ENCODE measurements at places on chromosomes 7 and 10.
A peak's percentile ranks its signal among the peaks of the same experiment; 100 is the strongest.

DNA sequence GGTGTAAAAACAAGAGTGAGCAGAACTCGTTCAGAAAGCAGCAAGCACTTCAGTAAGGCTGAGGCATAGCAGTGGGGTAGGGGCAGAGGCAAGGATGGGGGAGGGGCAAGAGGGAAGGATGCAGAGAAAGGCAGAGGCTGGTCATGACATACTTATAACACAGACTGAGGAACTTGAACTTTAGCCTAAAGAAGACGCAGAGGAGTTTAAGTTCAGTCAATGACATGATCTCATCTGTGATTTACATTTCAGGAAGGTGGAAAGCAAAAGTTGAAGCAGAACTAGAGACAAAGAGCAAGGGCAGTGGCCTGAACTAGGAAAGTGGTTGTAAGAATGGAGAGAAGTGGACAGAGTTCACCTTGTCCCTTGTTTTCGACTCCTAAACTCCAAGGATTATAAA lies 15.8 kb downstream of the MACC1 start:
- no peak for DNase-seq

- DNase-seq: no peak
Measured at GRCh38 chr7:127876393-127876792, 154.8 kb downstream of the LRRC4 start.

DNA sequence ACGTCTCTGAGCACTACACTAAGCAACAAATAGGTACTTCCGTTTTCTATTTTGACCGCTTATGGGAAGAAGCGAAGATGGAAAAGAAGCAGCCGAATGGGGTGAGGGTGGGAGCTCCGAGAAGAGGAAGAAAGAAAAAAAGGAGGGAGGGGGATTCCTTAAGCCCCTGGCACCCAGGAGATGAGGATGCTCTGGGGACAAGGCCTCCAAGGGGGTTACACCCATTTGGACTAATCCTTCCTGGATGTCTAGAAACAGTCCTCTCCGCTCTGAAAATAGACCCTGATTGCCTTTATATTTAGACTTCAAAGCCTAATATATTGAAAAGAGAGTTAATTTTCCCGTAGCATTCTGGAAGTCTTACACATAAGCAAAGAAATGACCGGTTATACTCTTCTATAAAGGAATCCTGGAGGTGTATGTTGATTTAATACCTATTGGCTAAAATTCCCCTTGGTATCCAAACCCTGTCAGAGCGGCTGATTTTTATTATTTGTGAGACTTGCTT lies 676 bp upstream of the HTR7 start:
- DNase-seq: no peak

- no peak for DNase-seq
Measured at GRCh38 chr7:66167773-66168387, 37.3 kb upstream of the TPST1 start.

DNA sequence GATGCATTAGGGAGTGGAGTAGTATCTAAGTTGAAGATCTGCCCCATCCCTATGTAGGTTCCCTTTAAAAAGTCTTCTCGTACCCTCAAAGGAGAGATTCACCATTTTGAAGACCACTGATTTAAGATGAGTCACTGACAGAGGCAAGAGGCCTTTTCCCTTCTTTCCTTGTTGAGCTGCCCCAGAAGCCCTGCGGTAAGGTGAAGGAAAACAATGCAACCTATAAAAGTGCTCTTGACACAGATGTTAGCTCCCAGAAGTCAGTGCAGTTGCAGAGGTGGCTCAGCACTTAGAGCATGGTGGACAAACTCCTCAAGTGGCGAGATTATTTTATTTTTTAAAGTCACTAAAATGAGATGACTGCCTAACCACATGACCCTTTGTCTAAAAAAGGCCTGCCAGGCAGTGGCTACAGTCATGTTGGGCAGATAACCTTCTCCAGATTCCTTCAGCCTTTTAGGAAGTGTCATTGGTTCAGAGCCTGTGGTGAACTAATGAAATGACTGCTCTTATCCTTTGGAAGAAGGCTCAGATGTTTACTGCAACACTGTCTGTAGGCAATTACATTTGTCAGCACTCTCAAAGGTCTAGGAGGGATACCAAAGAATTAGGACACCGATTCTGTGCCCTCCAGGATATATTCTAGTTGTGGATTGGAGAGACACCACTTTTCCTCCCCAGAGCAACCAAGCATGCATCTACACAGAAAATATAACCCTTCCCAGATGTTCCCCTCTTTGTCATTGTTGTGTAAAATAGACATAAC lies 88.7 kb downstream of the ARID5B start:
- no peak for DNase-seq

DNA sequence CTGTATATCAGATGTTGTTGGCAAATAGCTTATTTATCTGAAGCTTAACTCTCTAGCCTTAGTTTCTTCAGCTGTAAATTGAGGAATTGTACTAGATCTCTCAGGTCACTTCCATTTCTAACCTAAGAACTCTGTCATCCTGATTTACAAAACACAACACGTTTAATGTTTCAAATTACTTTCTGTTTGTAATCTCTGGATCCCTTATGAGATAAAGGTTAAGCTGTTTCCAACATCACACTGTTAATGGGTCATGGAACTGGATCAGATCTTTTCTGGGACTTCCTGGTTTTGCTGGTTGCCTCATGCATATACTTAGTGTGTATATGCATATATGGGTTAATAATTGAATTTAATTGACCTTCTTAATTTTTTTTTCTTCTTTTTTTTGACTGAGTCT lies 9.9 kb downstream of the SAMD8 start:
- DNase-seq: no peak

DNA sequence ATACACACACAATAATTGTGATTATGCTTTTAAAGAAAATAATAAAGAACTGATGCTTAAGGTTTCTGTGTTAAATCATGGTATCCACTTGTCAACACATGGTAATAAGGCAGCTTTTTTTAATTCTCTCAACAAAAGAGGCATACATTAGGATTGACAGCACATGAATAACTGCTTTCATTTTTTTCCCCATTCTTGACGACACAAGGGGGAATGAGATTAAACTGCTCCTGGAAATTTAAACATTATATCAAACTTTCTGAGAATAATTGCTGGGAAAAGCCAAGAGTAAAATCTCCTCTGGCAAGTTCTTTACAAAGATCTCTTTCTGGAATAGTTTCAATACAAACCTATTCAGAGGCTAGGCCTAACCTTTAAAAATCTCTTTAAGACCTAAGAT lies 99.0 kb upstream of the GPR22 start:
- DNase-seq: no peak

DNA sequence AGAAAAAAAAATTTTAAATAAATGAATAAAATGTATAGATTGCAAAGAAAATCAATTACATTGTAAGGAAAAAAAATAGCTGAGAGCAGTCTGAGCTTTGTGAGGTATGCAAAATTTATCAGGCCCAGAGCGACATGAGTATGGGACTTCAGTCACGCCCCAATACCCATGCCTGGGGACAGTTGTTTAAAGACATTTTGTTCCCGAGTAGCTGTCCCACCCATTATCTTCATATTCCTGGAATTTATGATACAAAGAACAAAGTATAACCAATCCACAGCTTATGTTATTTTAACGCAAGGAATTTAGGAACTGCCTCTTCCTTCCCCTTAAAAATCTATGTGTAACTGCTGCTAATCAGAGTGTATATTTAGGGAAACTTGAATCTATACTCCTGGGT lies 1.6 kb upstream of the PON2 start:
- no peak for DNase-seq

DNA sequence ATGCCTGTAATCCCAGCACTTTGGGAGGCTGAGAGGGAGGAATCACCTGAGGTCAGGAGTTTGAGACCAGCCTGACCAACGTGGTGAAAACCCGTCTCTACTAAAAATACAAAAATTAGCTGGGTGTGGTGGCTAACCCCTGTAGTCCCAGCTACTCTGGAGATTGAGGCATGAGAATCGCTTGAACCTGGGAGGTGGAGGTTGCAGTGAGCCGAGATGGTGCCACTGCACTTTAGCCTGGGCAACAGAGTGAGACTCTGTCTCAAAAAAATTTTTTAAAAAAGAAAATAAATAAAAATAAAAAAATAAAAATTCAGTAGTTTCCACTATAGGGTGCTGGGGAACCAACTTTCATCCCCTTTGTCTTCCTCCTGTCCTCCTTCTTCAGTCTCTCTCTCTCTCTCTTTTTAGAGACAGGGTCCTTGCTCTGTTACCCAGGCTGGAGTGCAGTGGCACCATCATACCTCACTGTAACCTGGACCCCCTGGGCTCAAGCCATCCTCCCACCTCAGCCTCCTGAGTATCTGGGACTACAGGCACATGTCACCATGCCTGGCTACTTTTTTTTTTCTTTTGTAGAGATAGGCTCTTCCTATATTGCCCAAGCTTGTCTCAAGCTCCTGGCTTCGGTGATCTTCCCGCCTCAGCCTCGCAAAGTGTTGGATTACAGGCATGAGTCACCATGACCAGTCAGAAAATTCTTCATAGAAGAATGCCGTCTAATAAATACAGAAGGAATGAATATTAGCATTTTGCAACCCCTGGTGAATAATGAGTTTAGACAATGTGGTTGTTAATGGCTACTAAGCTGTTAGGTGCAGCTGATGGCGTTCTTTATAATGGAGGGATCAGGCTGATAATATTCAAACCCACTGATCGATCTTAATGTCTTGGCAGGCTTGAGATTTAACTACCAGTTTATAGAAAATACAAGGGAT lies 20.6 kb downstream of the RBM20 start:
- DNase-seq: no peak

- no peak for DNase-seq
Measured at GRCh38 chr7:140047197-140047596, 15.6 kb downstream of the PARP12 start.

- peak; percentile 43 for DNase-seq
Measured at GRCh38 chr10:133258818-133259601, 17.7 kb downstream of the ADAM8 start.

DNA sequence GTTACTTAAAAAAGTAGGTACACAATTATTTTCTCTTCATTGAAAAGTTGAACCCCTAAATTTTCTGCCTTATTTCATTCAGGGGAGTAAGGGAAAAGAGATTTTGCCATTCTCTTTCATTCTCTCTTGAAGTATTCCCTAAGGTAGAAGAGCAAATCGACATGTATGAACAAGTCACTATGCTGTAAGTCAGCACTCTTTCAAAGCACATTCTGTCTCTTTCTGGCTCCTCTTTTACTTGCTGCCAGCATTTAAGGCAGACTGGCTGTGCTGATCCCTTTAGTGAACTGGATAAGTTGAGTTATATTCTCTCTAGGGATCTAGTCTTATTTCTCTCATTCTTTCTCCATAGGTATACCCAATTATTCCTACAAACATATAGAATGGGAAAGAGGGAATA lies 222.3 kb upstream of the ZWINT start:
- no peak for DNase-seq

GRCh38 chr7:87361320-87361719 lies 15.9 kb downstream of the CROT start:
- no peak for DNase-seq

DNA sequence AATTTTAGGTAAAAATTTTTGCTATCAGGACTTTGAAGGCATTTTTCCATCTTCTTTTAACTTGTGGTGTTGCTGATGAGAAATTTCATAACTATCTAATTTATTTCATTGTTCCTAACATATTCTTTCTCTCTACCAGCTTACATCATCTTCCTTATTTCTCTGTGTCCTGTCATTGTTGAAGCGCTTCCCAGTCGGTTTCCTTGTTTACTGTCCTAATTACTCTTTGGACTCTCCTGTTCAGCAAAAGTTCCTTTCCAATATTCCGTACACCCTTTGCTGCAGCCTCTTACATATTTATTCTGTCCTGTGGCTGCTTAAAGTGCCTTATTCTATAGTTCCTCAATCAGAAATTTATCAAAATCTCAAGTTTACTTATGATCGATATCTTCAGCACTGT lies 609.0 kb upstream of the FZD8 start:
- no peak for DNase-seq

DNA sequence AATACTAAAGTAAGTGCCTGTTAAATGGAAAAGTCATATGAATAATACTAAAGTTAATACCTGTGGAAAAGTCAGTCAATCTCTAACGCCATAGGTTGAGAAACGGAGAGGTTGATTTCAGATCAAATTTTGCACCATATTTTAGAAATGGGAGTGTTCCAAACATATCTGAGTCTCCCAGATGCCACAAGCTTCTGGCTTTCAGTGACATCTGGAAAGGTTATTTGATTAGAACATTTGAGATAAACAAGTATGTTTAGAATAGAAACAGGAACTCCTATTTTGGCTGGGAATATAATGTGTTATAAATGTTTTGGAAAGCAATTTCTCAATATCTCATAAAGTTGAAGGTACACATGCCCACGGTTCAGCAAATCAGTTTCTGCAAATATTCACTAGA lies 5.8 kb downstream of the MACC1 start:
- DNase-seq: no peak

- DNase-seq: no peak
Measured at GRCh38 chr7:112084520-112084971, 121.7 kb downstream of the DOCK4 start.

DNA sequence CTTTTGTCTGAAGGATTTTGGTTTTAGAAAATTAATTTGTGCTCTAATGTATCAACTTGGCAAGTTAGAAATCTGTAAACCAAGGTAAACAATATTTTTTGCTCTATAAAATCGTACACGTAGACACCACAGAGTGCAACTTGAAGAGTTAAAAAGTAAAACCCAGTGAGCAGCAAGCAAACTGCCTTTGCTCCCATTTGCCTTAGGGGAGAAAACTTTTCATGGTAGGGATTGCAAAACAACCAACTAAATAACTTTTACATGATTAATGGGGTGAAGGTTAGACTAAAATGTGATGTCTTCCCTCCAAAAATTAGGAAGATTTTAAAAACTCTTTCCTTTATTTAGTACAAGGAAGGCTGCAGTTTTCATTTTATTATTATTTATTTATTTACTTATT lies 224.2 kb upstream of the LYZL1 start:
- DNase-seq: no peak

- DNase-seq: no peak
Measured at GRCh38 chr7:92737706-92738105, 98.7 kb downstream of the CDK6 start.

- DNase-seq: no peak
Measured at GRCh38 chr10:111077785-111078504, 1.1 kb downstream of the ADRA2A start.

DNA sequence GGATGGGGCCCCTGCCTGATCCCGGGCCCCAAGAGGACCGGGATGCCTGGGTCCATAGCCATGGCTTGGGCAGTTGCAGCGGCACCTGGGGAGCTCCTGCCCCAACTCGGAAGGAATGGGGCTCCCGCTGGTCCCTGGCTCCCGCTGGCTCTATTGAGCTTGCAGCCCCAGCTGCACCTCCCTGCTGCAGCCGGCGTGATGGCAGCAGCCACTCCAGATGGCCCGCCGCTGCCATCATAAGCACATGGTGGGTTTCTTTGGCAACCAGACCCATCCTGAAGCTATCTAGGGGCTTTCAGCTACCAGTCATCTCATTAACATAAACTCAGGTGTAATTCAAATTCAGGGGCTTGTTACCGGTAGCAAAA lies 11.1 kb upstream of the DNMBP start:
- peak; percentile 7 for DNase-seq

GRCh38 chr10:62163024-62163423 lies 105.6 kb downstream of the RTKN2 start:
- no peak for DNase-seq
